ENCODE measurements at places on chromosomes 5 and 9.

DNA sequence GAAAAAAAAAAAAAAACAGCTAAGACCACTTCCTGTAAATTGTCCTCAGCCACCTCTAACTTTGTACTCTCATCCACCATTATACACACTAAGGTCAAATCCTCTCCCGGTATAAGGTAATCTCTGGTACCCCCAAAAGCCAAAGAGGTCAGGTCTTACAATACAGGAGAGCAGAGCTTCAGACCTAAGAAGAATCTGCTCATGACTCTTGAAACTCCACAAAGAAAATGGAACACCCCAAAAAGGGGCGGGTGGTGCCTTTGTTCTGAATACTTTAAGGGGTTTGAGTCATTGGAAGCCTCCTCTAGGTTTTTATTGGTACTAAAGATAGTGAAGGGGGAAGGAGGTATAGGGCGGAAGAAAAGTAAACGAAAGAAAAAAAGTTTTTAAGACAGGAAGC, 69.8 kb downstream of the COL15A1 start:
- no peak for DNase-seq

DNA sequence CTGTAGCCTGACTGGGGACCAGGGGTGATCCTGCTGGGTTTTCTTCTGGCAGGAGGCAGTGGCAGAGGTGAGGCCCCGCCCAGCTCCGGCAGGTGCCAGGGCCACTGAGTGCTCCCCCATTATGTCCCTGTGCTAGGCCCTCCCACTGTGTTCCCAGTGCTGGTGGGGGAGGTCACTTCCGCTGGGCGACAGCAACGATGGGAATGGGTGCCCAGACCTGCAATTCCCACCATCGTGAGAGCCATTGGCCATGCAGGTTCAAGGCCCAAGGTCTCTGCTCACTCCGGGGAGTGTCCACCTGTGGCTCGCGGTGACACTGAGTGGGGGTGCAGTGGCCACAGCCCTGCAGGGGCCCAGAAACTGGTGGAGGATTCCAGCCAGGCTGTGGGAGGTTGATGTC, 98.6 kb downstream of the RXRA start:
- no peak for DNase-seq

DNA sequence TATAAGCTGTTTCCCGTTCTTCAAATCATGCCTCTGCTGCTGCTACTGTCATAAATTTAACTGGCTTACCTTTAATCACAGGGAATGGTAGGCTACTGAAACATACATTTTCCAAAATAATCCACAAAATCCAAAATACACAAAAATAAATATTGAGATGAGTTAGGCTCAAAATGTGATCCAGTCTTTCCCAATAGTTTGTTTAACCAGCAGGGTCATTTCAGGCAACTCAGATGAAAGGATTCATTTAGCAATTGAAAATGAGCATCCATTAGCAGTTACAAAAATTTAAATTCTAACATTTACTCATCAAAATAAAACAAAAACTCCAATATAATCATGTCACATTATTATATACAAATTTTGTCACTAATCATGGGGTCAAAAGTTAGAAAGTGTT, 1015.6 kb upstream of the DMAC1 start:
- DNase-seq, result no peak

GRCh38 chr5:54360089-54360488, 49.7 kb upstream of the ARL15 start:
- no peak for DNase-seq

DNA sequence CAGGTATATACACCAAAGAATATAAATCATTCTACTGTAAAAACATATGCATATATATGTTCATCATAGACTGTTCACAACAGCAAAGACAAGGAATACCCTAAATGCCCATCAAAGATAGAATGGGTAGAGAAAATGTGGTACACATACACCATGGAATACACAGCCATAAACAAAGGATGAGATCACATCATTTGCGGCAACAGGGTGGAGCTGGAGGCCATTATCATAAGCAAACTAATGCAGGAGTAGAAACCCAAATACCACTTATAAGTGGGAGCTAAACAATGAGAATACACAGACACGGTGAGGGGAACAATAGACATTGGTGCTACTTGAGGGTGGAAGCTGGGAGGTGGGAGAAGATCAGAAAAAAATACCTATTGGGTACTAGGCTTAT, 117.6 kb downstream of the COX7C start:
- no peak for DNase-seq

GRCh38 chr9:70218767-70219166, 40.0 kb upstream of the SMC5 start:
- DNase-seq, result no peak

GRCh38 chr5:82167372-82167935, 110.7 kb downstream of the RPS23 start:
- no peak for DNase-seq

- no peak for DNase-seq
These were observed 141.0 kb downstream of the PBX3 start for GRCh38 chr9:125888211-125888610.

- no peak for DNase-seq
These were observed 409.3 kb upstream of the CLINT1 start for GRCh38 chr5:158268286-158268685.

DNA sequence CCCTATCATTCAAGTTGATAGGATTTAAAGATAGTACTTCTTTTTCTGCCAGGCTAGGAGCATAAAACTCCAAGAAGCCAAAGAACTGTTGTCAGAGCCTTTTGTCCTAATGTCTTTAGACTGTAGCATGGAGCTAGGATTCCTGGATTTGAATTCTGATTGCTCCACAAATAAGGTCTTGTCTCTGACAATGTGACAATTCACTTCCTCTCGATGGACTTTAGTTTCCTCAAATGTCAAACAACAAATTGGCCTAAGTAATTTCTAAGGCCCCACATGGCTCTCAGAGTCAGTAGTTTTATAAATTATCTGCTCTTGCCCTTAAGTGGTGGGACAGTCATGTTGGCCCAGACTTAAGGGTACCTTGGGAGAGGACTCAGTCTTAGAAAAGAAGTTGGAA, 36.7 kb downstream of the RFK start:
- no peak for DNase-seq

DNA sequence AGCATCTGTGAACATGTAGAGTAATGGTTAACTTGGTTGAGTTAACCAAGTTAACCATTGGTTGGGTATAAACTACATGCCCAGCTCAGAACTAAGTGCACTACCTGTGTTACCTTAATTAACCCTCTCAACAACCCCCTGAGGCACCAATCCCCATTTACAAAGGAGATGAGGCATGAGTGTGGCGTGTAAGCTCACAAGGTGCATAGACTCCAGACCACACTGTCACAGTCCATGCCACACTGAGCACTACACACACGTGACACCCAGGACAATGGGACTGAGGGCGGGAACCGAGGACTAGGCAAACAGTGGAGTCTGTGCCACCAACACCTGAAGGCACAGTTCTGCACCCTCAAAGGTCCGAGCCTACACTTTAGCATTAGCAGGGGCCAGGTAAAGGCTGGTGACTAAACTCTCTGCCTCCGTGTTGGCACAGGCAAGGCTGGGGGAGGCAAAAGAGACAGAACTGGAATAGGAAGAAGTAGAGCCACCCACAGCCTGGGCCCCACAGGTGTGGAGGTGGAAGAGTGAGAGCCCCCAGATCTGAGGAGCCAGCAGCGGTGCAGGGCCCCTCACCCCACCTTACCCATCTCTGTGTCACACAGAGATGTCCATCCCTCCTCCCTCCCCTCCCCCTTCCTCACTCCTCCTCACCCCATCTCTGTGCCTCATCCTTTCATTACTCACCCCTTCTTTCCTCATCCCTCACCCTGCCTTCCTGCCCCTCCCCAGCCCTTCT, 2.2 kb upstream of the DNAJB5 start:
- DNase-seq, result no peak

- DNase-seq, result no peak
These were observed 2.6 kb downstream of the EXOC3 start for GRCh38 chr5:445591-445990.

DNA sequence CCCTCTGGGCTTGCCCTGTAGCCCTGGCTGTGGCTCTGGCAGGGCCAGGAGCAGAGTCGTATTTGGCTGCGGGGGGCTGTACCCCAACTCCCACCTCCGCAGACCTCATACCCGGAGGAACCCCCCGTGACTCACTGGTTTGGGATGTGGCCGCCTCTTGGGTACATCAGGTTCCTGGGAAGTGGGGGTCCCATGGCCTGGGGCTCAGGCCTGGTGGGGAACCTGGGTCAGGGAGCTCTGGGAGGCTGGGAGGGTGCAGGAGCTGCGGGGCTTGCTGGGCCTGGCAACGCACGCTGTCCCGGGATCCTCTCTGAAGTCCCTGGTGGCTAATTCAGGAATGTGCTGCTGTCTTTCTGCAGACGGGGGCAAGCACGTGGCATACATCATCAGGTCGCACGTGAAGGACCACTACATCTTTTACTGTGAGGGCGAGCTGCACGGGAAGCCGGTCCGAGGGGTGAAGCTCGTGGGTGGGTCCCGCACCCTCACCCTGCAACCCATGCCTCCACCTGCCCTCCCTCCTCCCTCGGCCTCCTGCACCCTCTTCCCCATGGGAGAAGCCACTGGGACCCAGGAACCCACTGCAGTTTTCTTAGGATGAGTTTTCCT, 2.4 kb downstream of the LCN1 start:
- no peak for DNase-seq

GRCh38 chr9:99239341-99240060, 17.4 kb downstream of the SEC61B start:
- no peak for DNase-seq

DNA sequence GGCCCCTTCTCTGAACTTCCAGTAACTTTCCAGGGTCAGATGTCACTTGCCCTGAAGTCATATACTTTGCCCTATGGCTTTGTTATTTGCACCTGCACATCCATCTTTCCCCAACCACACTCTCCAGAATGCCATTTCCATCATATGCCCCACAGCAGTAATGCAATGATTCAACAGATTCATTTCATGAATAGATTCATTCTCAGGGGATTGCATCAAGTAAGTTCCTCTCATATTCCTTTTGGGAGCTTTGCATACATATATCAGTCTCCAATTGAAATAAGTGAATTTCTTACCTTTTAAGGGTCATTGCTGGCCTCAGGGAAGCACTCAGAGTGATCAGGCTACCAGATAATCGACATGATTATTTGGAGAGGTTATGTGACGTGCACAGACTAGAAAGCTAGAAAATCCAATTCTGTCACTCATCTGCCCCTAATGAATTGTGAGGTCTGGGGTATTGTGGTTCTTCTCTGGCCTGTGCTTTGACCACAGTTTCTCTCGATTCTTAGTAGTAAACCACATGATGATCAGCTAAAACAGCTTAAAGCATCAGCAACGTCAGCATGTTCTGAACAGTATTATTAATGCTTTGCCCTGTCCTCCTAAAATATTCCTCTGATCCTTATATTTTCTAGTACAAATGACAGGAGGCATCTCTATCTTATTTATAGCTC, 179.9 kb downstream of the ATPSCKMT start:
- DNase-seq, result no peak

GRCh38 chr9:105157171-105157583, 87.3 kb upstream of the SLC44A1 start:
- DNase-seq, result no peak

DNA sequence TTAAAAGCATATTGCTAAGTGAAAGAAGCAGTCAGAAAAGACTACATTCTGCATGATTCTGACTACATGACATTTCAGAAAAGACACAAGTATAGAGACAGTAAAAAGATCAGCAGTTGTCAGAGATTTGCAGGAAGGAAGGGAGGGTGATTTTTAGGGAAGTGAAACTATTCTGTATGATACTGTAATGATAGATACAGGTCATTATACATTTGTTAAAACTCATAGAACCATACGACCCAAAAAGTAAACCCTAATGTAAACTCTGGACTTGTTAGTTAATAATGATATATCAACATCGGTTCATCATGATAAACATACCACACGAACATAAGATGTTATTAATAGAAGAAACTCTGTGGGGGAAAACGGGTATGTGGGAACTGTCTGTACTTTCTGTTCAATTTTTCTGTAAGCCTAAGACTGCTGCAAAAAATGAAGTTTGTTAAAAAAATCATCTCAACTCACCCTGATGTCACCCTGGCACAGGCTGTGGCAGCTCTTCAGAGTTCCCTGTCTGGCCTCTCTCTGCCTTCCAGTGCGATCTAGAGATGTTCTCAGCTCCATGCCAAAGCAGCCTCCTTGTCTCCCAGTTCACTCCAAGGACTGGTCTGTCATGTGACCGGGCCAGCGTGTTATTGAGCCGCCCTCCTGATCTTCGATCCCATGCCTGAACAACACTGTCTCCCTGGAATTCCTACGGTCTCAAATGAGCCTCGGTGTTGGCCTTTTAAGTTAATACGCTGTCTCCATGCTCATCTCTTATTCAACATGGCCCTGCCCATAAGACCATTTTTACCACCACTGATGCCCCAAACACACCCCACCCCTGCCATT, 35.4 kb downstream of the PRLR start:
- DNase-seq, result no peak

DNA sequence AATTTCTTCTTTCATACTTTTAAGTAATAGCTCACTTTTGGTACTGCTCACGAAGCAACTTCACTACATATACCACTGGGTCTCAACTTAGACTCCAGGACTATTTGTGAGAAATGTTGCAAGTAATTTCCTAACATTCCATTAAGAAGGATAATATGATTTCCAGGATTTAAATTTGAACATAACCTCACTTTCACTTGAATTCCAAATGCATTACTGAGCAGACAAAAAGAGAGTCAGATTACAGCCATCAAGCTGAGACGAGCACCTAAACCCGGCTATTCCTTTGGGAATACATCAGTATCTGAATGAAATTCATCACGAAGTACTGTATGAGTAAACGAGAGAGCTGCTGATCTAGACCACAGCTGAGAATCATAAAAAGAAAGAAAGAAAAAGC, 47.3 kb downstream of the LIFR start:
- DNase-seq, result no peak

GRCh38 chr5:154793599-154794524, 38.7 kb downstream of the LARP1 start:
- no peak for DNase-seq

GRCh38 chr5:52776116-52776515, 11.6 kb upstream of the ITGA1 start:
- no peak for DNase-seq

- DNase-seq, result no peak
These were observed 516.0 kb downstream of the CETN3 start for GRCh38 chr5:89893546-89893945.

- no peak for DNase-seq
These were observed 14.5 kb upstream of the ANKRD55 start for GRCh38 chr5:56247592-56247991.

DNA sequence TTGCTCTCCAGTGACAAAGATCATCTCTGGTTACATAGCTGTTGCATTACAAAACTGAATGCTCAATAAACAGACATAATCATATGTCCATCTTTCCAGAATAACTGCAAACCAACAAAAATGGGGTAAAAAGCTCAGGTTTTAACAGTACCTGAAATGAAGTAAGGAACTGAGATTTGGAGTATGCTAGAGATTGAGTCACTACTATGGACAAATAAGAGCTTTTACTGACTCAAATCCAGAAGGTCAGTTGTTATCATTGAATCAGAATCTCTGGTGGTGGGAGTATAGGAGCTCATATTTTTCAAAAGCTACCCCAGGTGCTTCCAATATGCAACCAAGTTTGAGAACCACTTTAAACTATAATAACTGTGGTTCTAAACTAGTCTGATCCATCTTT, 4.1 kb upstream of the RAPGEF6 start:
- DNase-seq, result no peak
